ENCODE measurements at places on chromosomes 5 and 9.

GRCh38 chr5:117633093-117633492 lies 1058.5 kb upstream of the SEMA6A start:
- no peak for DNase-seq

DNA sequence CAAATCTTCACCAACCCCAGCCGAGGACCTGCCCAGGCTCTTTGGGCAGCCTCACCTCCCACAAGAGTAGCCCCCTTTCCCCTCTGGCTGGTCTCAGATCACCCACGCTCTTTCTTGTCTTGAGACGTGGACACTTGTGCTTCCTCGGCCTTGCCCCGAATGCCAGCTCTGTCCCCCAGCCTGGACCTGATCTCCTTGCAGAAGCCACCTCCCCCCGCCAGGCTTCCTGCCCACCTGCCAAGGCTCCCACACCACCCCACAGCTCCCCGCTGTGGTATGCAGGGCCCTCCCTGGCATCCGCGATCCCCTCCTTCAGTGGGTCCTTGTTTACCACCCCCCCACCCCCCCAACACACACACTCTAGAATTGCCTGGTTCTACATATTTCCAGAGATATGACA lies 133.7 kb downstream of the ROR2 start:
- no peak for DNase-seq

- no peak for DNase-seq
Measured at GRCh38 chr9:115141612-115142011, 23.7 kb upstream of the TNC start.

- no peak for DNase-seq
Measured at GRCh38 chr9:36207016-36207415, 16.3 kb downstream of the CLTA start.

GRCh38 chr5:31193116-31193515 lies 370 bp upstream of the CDH6 start:
- no peak for DNase-seq

DNA sequence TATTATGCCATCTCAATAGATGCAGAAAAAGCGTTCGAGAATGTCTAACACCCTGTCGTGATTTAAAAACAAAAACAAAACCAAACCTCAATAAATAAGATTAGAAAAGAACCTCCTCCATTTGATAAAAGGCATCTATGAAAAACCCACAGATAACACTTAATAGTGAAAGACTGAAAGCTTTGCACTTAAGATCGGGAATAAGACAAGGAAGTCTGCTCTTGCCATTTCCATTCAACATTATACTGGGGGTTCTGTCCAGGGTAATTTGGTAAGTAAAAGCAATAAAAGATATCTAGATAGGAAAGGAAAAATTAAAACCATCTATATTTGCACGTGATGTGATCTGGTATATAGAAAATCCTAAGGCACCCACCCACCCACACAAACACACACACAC lies 7.3 kb upstream of the EXOSC3 start:
- no peak for DNase-seq

- DNase-seq = no peak
Measured at GRCh38 chr5:95053253-95053652, 231.6 kb downstream of the MCTP1 start.

DNA sequence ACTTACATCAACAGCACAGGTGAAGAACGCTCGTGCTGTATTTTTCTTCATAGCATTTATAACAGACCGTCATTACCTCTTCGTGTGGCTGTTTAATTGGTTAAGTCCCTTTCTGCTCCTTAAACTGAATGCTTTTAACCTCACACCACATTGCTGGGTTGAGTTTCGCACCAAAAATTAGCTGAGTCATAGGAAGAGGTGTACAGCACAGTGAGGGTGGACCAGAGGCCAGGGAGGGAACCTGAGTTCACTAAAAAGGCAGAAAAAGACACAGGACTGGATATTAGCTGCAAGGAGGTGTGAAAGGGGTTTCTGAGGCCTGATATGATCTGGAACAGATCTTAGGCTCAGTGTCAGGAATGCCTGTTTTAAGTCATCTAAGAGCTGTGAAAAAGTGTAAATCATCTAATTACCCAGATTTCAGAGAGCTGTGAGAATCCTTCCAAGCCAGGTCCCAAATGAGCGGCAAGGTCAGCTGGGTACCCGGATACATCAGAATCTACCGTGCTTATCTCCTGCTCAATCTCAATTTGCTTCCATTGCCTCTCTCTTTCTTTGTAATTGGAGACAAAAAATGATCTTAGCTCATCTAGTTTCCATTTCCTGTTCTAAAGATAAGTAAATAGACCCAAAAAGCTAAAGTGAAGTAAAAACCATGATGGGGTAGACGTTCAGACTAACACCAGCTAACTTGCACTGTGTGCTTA lies 7.1 kb upstream of the CFAP90 start:
- DNase-seq = no peak

DNA sequence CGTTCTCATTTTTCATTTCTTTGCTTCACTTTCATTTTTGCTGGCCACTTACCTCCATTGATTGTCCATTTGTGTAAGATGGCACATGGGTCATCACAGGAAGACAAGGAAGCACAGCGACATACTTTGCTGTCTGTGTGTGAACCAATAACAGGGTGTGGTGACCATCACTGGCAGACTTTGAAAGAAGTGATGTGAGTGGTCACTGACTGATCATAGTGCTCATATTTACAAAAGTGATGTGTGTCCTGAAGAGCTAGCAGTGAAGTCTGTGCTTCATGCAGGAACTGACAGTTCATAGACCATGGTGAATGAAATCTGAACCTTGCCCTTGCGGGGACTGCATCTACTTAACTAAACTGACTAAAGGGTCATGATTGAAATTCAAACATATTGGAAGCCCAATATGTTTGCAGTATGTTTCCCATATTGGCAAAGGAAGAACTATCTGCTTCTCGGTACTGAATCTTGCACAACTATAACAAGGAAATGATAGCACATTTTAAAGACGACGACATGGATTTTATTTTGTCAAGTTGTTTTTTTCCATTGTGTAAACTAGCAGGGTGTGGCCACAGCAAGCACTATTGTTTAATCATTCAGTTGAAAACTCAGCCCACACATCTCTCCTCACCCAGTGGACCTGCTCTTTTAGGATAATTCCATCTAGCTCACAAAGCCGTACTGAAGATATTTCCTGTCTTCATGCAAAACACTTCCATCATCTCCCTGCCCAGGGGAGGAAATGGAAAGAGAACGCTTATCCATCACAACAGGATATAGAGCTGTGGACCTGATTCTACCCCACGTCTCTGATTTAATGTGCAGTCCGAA lies 232.0 kb upstream of the ANKRD55 start:
- DNase-seq = no peak

DNA sequence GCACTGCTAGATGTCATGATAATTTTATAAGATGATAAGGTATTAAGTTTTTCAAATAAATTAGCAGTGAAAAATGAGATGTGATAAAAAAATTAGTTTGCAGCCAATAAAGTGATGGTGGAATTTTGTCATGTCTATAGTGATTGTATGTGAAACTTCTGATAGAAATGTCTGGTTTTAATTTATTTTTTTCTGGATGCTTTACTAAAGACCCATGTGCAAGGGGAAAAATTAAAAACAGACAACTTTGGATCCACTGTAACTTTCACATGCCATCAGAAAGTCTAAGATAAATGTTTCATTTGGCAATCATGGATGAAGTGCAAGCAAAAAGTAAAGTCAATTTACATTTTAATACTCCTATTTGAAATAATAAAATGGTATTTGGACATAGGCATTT lies 4.4 kb upstream of the NDUFS4 start:
- DNase-seq = no peak

- DNase-seq = no peak
Measured at GRCh38 chr9:135300346-135301141, 179.0 kb upstream of the PPP1R26 start.

- no peak for DNase-seq
Measured at GRCh38 chr9:121085661-121086060, 10.9 kb downstream of the CNTRL start.

GRCh38 chr5:121974261-121974660 lies 12.5 kb downstream of the SRFBP1 start:
- no peak for DNase-seq

DNA sequence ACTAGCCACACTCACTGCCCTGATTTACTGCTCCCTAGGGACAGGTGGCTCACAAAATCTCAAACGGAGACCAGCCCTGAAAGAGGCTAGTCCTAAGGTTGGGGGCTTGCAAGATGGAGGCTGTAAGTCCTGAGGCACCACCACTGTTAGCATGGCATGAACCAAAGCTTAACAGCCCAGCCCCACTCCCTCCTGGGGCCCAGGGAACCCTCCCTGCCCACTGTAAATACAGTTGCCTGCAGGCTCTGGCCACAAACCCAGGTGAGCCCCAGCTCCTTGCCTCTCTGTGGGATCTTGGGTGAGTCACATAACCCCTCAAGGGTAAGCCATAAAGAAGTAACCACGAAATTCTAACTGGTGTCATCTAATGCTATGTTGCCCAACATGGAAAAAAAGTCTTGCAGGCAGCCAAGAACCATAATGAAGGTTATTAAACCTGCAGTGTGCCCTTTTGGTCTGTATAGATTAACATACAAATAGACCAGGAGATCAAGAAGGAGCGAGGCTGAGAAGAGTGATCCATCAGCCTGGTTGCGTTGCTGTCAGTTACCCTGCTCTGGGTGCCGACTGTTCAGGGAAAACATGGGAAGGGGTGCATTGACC lies 1.7 kb upstream of the POMT1 start:
- DNase-seq = no peak

DNA sequence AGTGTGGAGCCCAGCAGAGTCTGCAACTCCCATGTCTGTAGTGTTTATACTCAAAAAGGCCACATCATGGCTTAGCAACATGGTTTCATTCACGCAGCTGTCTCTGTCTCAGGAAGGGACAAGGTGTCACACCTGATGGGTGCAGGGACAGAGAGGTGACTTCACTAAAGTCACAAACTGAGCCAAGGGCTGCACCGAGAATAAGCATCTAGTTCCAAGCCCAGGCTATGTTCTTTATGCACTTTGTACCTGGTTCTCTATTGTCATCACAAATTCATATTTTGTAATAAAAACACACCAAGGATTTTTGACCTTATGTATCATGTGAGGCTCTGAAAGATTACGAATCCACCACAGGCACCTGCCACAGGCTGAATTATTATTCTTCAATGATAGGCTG lies 64.9 kb upstream of the STK32A start:
- no peak for DNase-seq

- DNase-seq = no peak
Measured at GRCh38 chr5:38483805-38484398, 72.5 kb downstream of the LIFR start.

DNA sequence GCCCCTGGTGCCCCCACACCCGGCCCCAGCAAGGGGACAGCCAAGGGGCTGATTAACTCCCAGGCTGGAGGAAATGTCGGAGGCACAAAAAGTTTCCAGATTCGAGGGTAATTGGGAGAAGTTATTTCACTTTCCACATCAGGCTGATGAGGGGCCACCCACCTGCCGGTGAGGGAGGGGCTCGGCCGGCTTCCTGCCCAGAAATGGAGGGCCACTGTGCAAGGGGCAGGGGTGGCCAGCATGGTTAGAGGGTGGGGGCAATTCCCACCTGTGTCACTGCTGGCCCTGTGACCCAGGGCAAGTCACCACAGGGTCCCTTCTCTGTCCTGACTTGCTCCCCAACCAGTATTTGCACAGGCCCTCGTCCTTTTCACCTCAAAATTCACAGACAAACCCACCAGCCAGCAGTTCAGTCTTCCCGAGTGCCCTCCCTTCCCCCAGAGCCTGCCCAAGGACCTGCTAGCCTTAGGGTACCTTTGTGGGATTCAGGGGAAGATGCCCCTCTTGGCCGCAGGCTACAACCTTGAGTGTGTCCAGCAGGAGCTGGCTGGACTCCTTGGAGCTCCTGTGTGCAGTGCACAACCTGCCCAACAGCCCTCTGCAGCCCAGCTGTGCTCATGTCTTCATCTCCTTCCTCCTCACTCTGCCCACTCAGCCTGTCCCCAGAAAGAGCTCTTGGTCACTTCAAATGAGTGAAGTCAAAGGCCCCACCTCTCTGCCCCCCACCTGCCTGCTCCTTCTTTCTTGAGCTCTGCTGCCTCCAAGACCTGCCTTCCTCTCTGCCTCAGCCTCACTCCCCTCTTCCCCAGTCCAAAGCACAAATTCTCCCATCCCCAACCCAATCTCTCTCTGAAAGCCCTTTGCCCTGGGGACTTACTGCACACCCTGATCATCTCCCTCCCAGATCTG lies 130.5 kb downstream of the BARX1 start:
- no peak for DNase-seq

DNA sequence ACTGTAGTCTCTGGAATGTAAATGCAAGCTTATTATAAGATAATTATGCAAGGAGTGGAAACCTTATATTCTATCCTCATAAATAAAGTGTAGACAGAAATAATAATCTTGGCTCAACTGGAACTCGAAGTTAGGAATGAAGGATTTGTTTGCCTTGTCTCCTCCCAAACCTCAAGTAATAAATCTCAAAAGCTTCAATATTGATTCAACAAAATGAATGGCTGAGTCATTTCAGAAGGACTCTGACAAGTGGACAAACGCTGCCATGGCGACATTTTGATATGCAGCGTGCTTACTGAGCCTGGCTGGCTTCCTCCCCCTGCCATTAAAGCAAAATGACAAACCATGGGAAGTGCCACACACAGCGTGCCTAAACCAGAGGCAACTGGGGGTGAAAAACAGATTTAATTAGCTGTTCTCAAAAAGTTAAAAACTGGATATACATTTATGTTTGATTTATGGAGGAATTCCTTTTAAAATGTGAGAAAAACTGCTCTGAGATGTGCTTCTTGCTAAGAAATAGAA lies 10.5 kb upstream of the ADGRV1 start:
- DNase-seq = no peak

GRCh38 chr9:1869843-1870242 lies 145.3 kb upstream of the SMARCA2 start:
- peak; percentile 2 for DNase-seq

GRCh38 chr9:134571946-134572917 lies 69.4 kb upstream of the COL5A1 start:
- no peak for DNase-seq

DNA sequence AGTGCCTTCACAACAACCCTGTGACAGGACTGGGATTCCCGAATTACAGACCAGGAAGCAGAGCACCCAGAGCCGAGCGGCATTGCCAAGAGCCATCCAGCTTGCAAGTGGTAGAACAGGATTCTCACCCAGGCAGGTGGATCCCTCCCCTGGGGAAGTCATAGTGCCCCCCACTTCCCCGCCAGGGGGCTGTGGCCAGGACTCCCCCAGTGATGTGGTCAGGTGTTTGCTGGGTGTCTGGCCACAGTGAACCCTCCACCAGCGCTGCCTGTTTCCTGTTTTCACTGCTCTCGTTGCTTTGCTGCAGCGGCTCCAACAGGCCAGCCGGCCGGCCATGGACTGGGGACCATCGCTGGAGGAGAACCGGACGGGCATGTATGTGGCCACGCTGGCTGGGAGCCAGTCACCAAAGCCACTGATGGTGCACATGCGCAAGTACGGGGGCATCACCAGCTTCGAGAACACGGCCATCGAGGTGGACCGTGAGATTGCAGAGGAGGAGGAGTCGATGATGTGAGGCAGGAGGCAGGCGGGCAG lies 19.3 kb downstream of the SLC6A7 start:
- peak; percentile 10 for DNase-seq

- DNase-seq = no peak
Measured at GRCh38 chr5:147310059-147310704, 75.4 kb downstream of the STK32A start.

GRCh38 chr5:142661957-142662356 lies 23.9 kb downstream of the FGF1 start:
- no peak for DNase-seq

GRCh38 chr5:146687630-146688029 lies 171.6 kb upstream of the GPR151 start:
- DNase-seq = no peak
